ENCODE measurements at places on chromosomes 3 and 15. TPM values are rescaled to one million over a fixed set of nuclear protein-coding genes. Genes with fewer than 3 reads are reported as not detected.

Gene C2CD4A
- total RNA-seq, result not detected

Gene LRRC15
- 23.6 TPM for total RNA-seq

Gene LYZL4
- total RNA-seq, result not detected

Gene IGF2BP2
- 39.1 TPM for total RNA-seq

Gene ZMYND10
- total RNA-seq, result 0.89 TPM

Gene TRIM42
- total RNA-seq, result not detected

Gene RNU5B-1
- total RNA-seq, result under 0.01 TPM

Gene UCN2
- 1.4 TPM for total RNA-seq

Gene ITGA11
- total RNA-seq, result 5.7 TPM

Gene GOLGA8M
- 3.4 TPM for total RNA-seq

Gene FBXL2
- total RNA-seq, result 13.8 TPM

Gene GOLGA6L7
- not detected for total RNA-seq

Gene ARNT2
- 2.8 TPM for total RNA-seq

Gene STRA6
- 0.49 TPM for total RNA-seq

Gene UQCRC1
- 132 TPM for total RNA-seq

Gene MKRN3
- 0.89 TPM for total RNA-seq

Gene CAPN3
- total RNA-seq, result 66.0 TPM

Gene RLBP1
- total RNA-seq, result not detected

Gene CELSR3
- total RNA-seq, result 0.39 TPM

Gene NEK10
- total RNA-seq, result 5.0 TPM

Gene CTXN2
- total RNA-seq, result not detected

Gene DET1
- 8.0 TPM for total RNA-seq

Gene SSUH2
- 0.39 TPM for total RNA-seq

Gene WHAMM
- 5.7 TPM for total RNA-seq

Gene PLCB2
- 5.2 TPM for total RNA-seq

Gene AGBL1
- total RNA-seq, result 4.8 TPM

Gene ERICH6
- not detected for total RNA-seq

Gene FEZF2
- total RNA-seq, result not detected

Gene MYZAP
- total RNA-seq, result 8.3 TPM

Gene THPO
- 68.1 TPM for total RNA-seq

Gene SCAANT1
- total RNA-seq, result not detected

Gene GATA2
- total RNA-seq, result 3.3 TPM

Gene SPESP1
- total RNA-seq, result 0.99 TPM

Gene SAMD7
- total RNA-seq, result not detected

Gene MESD
- total RNA-seq, result 18.4 TPM

Gene TATDN2
- total RNA-seq, result 18.8 TPM

All from skin of body (tissue), 3 donors.